ENCODE measurements at places on chromosomes 16 and 17.

DNA sequence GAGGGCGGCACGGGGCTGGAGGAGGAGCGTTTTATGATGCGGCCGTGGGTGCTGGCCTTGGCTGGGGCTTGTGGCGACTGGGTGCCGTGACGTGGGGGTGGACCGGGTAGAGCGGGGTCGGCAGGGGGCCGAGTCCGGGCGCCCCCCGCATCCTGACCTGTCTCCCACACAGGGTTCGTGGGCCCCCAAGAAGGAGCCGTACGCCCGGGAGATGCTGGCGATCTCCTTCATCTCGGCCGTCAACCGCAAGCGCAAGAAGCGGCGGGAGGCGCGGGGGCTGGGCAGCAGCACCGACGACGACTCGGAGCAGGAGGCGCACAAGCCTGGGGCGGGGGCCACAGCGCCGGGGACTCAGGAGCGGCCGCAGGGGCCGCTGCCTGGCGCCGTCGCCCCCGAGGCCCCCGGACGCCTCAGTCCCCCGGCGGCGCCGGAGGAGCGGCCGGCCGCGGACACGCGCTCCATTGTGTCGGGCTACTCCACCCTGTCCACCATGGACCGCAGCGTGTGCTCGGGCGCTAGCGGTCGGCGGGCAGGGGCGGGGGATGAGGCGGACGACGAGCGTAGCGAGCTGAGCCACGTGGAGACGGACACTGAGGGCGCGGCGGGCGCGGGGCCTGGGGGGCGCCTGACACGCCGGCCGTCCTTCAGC is 81.6 kb downstream of the ARHGAP23 start:
- peak; percentile 44 for DNase-seq

DNA sequence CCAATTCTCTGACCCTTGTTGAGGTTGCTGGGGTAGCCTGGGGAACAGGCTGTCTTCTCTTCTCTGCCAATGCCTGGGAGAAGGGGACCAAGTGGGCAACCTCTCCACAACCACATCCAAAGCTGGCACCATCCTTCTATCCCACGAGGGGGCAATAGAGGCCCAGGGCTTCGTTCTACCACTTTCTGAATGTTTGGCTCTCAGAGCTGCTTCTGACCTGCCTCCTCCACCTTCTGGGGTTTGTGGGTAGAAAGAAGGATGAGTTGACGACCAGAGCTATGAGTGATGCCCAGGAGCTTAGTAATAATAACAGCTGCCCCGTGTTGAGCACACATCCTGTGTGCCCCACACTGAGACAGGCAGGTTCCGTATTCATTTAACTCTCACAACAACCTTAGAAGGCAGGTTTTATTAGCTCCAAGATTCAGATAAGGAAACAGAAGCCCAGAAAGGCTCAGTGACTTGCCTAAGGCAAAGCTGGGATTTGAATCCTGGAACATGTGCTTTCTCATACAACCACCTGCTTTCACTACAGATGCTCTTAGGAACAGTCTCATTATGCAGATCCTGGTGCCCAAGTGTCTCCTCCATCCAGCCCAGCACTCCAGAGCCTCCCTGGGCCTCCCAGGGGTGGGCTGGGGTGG is 11.1 kb downstream of the TSPOAP1 start:
- peak; percentile 15 for DNase-seq

DNA sequence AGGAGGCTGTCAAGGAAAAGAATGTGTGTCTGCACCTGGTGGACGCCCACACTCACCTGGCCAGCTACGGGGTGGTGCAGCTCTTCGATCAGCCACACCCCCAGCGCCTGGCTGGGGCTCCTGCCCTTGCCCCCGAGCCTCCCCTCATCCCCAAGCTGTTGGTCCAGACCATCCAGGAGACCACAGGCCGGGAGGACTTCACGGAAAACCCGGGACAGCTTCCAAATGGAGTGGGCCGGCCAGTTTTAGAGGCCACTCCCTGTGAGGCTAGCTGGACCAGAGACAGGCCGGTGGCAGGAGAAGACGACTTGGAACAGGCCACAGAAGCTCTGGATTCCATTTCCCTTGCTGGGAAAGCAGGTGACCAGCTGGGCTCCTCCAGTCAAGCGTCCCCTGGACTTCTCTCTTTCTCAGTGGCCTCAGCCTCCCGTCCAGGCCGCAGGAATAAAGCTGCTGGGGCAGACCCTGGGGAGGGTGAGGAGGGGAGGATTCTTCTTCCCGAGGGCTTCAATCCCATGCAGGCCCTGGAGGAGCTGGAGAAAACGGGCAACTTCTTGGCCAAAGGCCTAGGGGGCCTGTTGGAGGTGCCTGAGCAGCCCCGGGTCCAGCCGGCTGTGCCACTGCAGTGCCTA is 2.2 kb downstream of the WDR81 start:
- DNase-seq = peak; percentile 19

DNA sequence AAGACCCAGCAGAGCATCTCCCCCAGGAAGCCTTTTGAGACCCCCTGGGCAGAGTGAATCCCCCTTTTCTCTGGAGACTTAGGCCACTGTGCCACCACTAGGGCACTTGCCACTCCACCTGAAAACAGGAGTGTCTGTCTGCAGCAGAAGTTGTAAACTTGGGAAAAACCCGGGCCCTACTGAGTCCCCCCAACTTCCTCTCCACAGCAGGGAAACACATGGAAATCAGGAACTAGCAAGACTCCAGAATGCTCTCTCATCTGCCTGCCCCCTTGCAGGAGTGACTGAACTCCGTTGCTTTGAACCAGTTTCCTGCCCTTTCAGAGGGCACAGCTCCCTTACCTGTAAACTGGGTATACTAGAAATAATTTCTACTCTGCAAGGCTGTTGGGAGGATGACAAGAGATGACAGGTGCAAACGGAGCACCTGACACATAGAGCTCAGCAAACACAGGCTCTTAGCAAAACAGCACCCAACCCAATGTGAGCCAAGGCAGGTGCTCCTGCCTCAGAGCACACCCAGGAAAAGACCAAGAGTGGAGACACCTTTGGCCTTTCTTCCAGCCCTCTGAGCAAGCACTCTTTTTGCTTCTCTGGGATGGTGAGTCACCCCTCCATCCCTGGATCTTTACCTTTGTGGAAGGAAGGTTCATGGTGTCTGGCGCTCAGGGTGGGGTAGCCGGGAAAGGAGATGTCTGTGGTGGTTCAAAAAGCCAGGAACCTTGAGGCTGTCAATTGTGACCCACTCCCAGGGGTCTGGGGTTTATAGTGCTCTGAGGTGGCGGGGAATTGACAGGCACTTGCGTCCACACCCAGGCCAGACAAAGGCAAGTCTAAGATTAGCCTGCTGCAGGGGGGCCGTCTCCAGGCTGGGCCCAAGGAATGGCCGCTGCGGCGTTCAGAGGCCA is at the start of gene HCRT:
Gene HCRT (minus strand): TSS at position 740 of the 908 bp plus-strand sequence. CDS start 87 bp downstream, at position 653.
- no peak for DNase-seq

DNA sequence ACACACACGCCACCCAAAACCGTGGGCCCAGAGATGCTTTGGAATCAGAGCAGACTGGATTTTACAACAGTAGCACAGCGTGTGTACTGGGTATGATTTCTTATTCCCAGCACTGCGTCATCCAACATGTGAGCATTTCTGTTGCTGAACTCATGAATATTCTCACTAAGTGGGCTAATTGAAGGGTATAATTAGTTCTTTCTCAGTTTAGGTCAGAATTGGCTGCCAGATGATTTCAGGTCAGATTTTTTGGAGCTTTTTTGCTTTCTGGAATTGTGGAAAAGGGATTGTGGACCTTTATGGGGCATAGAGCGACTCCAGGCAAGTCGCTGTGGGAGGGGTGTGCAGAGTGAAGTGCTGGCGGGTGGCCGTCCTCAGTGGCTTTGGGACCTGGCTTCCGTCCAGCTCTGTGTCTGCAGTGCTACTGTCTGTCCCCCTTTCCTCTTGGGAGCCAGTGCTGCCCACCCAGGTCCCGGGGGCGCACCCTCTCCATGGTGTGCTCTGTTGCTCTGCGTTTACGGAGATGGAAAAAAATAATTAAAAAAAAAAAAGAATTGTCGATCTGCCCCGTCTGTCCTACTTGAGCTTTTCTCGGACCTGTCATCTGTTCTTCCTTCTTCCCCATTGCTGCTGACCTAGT is 25.0 kb downstream of the FOXK2 start:
- no peak for DNase-seq

DNA sequence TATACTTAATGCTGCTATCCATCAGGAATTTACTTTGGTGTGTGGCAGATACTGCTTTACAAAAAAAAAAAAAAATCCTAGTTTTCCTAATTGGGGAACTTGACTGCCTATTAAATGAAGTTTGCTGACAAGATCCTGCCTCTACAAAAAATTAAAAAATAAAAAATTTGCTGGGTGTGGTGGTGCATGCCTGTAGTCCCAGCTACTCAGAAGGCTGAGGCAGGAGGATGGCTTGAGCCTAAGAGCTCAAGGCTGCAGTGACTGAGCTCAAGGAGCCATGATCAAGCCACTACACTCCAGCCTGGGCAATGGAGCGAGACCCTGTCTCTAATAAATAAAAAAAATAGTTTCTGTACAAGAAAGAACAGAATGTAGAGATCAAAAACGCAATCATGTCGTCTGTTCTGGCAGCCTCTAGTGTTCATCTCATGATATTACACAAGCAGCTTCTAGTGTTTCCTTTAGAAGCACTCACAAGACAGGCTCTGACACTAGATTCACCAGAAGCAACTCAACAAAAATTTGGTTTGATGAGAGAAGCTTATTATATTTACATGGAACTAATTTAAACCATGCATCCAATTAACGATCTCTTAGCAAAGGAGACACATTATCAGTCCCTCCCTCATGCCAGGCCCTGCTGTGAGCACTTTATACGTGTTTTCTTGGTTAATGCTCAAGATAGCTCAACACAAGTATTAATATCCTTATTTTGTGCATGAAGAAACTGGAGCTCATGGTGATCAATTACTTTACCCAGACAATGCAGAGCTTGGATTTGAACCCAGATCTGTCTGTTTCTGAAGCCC is 6.8 kb upstream of the KRTAP17-1 start:
- DNase-seq = no peak

DNA sequence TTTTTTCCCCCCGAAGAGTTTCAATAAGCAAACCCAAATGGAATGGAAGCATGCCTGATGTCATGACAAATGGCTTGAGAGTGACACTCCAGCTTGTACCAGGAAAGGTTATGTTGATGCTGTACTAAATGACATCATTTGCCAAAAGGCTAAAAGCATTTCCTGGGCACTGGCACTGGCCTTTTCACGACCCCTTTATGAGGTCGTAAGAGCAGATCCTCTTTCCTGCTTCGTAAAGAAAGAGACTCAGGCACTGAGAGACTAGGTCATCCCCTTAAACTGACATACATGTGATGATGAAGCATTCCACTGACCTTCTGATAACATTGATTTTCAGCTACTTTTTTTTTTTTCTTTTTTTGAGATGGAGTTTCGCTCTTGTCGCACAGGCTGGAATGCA is 30.5 kb downstream of the CEP295NL start:
- DNase-seq = no peak

DNA sequence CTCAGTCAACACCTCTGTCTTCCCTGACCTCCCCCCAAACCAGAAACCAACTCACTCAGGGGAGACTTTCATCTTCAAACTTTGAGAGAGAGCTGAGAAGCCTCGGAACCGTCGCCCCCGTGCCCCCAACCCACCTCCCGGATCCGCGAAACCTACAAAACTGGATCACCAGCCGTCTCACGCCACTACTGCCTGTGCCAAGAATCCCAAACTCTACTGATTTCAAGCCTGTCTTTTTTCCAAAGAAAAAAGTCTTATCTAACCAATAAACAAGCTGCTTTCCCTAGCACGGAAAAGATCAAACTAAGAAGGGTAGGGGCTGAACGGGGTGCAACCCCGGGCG is 2.0 kb downstream of the AXIN2 start:
- no peak for DNase-seq

GRCh38 chr17:76442341-76443338 is 10.3 kb downstream of the UBE2O start:
- DNase-seq = no peak

GRCh38 chr17:30433514-30433913 is 43.7 kb upstream of the GOSR1 start:
- no peak for DNase-seq

GRCh38 chr17:37781451-37781850 is 36.6 kb upstream of the HNF1B start:
- DNase-seq = no peak

GRCh38 chr17:41664587-41665565 is 23.8 kb upstream of the EIF1 start:
- no peak for DNase-seq

DNA sequence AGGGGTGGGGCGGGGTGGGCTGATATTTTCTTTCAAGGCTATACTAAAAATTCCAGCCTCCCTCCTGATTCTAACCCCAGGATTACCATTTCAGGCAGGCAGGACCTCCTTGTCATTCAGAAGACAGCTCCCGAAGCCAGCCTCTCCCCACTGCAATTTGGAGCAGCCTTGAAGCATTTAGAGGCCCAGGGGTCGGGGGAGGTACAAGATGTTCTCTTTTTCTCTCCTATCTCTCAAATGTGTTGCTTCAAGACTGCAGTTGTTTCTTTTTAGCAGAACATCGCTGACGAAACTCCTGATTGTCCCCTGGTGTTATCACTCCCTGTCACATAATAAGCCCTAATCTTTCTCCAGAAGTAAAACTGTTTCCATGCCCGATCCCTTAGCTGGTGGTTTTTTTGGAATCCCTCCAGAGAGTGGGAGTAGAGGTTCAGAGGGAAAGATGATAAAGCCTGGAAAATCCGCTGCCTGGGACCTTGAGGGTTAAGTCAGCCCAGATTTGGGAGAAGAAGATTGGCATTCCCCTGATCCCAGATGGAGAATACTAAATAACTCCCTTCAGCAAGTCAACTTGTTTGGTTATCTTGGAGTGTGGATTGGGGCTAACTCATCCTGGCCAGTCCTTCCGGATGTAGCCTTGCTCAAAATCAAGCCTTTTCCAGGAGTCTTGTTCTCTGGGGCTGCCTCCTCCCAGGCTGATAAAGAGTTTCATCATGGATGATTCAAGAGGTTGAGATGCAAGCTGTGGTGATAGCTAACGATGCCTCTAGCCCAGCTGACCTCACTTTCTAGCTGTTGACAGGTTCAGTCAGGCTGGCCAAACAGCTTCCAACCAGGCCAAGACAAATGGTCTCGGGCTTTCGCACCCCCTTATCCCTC is 71.3 kb downstream of the SOX9 start:
- DNase-seq = no peak

DNA sequence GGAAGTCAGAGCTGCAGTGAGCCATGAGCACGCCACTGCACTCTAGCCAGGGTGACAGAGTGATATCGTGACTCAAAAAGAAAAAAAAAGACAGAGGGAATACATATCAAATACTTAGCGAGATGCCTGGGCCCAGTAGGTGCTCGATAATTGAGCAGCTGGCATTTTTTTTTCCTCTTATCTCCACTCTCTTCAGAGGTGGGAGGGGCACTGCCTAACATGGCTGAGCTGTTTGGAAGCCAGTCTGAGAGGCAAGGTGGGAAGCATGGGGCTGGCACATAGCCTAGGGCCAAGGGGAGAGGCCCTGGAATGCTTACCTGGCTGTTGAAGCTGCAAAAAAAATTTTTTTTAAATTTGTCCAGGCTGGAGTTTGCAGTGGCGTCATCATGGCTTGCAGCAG is 38.4 kb downstream of the HIC1 start:
- DNase-seq = no peak

GRCh38 chr16:30416624-30417528 is 9.5 kb downstream of the ZNF771 start:
- no peak for DNase-seq

- no peak for DNase-seq
Observed at GRCh38 chr16:56601325-56601724, 7.1 kb upstream of the MT2A start.

Measured in right hindlimb (tissue), 1 donor.